T-cell (primary cell): ENCODE measurements at places on chromosomes 3 and 15.

GRCh38 chr15:31551323-31551722, 224.7 kb downstream of the KLF13 start:
- no peak for DNase-seq

DNA sequence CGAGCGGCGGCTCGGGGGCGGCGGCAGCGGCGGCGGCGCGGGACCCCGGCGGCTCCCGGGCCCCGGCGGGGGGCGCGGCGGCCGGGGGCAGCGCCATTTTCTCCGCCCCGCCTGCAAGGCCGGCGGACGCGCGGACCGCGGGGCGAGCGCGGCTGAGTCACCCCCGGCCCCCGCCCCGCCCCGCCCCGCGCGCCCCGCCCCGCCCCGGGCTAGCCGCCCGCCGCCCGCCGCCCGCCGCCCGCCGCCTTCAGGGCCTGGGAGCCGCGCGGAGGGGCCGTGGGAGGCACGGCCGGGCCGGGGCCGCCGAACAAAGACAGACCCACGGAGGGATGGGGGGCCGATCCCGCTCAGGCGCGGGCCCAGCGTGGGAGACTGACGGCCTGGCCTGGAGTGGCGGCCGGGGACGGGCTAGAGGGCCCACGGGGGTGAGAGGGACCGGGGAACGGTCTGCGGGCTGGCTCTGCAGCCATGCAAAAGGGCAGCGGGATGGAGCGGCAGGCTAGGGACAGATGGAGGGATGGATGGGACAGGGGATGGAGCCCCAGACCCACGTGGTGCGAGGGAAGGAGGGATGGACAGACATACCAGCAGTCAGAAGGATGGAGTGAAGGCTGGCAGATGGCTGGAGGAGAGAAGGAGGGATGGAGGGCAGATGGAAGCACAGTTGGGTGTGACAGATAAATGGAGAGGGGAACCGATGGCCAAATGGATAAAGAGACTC, at the start of gene EIF4E3:
Gene EIF4E3, minus strand, starts transcription at position 132 of the 721 bp plus-strand sequence. Its CDS starts 35 bp downstream, at position 97.
- no peak for DNase-seq

GRCh38 chr15:34358367-34358766, 8.6 kb downstream of the LPCAT4 start:
- DNase-seq = no peak

GRCh38 chr3:160136421-160136820, 88.8 kb upstream of the C3orf80 start:
- DNase-seq = no peak

GRCh38 chr3:122986693-122987179, 40.8 kb downstream of the SEMA5B start:
- DNase-seq = no peak

- peak; percentile 67 for DNase-seq
Observed at GRCh38 chr3:141441381-141442364, 45.2 kb upstream of the RASA2 start.

GRCh38 chr3:42681361-42682038, 3.8 kb upstream of the KLHL40 start:
- no peak for DNase-seq

- no peak for DNase-seq
Observed at GRCh38 chr3:173584093-173584837, 186.7 kb downstream of the NLGN1 start.

GRCh38 chr3:189898559-189899153, 222.0 kb downstream of the P3H2 start:
- no peak for DNase-seq

DNA sequence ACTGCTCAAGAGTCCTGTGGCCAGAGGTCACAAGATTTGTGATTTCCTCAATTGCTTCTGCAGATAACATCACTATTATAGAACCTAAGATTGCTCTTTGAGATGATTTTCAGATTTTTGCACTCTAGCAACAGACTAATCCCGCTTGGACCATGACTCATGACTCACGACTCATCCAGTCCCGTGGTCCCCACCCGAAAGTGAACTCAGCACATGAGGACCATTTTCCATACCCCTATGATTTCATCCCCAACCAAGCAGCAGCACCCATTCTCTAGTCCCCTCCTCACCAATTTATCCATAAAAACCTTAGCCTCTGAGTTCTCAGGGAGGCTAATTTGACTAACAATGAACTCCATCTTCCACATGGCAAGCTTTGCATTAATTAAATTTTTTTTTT, 106.3 kb upstream of the ALCAM start:
- no peak for DNase-seq

- no peak for DNase-seq
Observed at GRCh38 chr3:154304116-154304786, 20.0 kb downstream of the DHX36 start.

DNA sequence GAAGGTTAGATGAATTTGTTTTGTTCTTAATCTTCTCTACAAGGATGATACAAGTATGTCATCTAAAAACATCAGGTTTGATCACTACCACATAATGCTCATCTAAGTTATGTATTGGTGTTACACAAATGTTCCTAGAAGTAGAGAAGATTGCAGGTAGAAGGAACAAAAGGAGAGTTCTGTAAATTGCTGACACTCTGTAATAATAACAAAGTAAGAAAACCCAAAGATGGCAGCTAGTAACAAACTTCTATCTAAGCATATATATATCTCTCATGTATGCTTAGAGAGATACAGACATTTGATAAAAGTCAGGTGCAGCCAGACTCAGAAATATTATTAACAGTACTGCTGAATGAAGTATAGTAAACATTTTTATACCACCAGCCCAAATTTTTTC, 20.2 kb upstream of the CFAP44 start:
- no peak for DNase-seq

DNA sequence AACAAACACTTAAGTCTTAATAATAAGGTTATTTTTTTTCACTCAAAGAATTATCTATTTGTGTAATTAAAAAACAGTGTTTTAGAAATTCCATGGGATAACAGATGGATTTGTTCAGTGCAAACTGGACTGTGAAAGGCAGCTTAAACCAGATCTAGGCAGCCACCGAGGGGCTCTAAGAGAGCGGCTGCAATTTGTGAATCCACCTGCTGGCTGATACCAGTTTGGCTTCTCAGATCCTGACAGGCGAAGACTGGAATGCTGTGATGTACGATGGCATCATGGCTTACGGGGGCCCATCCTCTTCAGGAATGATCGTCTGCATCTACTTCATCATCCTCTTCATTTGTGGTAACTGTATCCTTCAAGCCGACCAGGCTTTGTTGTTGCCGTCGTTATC, 119.6 kb downstream of the CHDH start:
- no peak for DNase-seq

GRCh38 chr3:31772758-31773473, 208.1 kb downstream of the OSBPL10 start:
- DNase-seq = no peak

- no peak for DNase-seq
Observed at GRCh38 chr15:41813426-41813825, 14.5 kb upstream of the JMJD7 start.

- no peak for DNase-seq
Observed at GRCh38 chr3:14470461-14470860, 68.1 kb downstream of the SLC6A6 start.

DNA sequence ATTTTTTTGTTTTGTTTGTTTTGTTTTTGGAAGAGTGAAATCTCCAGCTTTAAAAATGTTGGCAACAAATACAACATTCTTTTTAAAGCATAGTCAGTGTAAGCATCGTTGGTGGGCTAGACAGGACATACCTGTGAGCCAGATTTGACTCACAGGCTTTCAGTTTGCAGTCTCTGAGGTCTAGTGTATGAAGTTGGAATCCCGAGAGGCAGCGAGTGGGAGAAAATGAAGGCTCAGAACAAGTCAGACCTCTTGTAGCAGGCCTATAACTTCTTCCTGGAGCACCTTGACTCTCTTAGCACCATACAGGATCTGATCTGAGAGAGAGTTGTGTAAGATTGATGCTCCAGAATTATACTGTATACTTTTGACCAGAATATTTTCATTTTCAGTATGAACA, 60.2 kb downstream of the CNTN4 start:
- DNase-seq = no peak

GRCh38 chr15:69293741-69294615, 4.7 kb upstream of the PAQR5 start:
- no peak for DNase-seq

DNA sequence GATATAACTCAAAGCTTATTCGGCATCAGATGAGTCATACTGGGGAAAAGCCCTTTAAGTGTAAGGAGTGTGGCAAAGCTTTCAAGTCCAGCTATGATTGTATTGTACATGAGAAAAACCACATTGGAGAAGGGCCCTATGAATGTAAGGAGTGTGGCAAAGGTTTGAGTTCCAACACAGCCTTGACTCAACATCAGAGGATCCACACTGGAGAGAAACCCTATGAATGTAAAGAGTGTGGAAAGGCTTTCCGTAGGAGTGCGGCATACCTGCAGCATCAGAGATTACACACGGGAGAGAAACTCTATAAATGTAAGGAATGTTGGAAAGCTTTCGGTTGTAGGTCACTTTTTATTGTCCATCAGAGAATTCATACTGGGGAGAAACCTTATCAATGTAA, 7.5 kb downstream of the ZNF621 start:
- DNase-seq = no peak

DNA sequence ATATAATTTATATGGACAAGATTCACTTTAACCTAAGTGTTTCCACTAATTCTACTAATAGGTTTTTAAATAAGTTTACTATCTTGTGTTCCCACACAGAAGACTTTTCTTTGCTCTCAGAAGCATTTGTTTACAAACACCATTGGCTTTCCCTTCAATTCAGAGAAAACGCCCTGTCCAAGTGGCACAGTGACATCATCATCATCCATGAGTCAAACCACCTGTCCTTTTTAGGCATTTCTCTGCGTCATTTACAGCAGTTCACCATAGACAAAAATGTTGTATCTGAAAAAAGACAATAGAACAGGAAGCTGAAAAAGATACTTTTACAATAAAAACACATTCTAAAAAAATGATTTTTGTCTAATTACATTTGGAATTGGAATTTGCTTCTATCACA, 9.3 kb upstream of the BCL2L10 start:
- DNase-seq = no peak

DNA sequence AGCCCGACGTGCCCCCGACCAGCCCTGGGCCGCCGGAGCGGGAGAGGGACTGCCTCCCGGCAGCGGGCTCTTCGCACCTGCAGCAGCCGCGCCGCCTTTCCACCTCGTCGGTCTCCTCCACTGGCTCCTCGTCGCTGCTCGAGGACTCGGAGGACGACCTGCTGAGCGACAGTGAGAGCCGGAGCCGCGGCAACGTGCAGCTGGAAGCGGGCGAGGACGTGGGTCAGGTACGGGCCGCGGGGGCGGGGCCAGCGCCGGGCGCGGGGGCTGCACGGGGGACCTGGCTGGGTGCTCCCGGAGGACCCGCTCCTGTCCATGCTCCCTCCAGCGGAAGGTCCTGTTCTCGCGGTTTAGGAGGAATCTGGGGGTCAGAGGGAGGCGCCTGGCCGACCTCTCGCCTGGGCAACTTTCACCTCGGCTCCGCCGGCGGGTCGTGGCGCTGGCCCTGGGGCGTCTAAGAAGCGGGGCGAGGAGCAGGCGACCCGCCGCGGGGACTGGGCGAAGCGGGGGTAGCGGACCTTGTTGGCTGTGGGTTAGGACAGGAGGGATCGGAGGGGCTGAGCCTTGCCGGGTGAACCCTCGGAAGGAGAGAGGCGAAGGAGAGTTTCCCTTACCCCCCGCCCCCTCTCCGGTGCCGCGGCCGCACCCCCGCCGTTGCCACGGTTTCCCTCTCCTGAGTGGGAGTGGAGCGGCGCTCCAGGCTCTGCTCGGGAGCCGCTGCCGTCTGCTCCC, 682 bp downstream of the ITPKA start:
- no peak for DNase-seq

DNA sequence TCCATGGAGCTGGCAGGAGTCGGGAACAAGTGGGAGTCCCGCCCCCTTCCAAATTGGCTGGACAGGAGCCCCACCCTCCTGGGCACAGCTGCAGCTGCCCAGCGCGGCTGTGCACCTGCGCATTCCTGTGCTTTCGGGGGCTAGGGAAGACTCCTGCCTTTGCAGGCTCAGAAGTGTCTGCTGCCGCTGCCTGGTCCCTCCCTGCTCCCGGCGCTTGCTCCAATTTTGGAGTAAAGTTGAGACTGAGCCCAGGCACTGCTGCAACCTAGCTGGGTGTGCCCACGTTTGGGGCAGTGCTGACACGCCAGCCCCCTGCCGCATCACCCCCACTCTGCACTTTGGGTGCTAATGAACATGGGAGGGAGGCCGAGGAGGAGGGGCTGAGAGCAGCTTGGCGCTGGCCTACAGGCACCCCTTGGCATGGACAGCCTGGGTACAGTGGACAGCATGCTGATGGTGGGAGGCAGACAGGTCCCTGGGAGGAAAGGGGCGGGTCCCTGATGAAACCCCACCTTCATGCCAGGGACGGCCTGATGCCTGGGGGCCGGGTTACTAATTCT, 399.2 kb upstream of the CNTN4 start:
- no peak for DNase-seq

- peak; percentile 46 for DNase-seq
Observed at GRCh38 chr3:43013743-43014155, 34.6 kb downstream of the GASK1A start.

DNA sequence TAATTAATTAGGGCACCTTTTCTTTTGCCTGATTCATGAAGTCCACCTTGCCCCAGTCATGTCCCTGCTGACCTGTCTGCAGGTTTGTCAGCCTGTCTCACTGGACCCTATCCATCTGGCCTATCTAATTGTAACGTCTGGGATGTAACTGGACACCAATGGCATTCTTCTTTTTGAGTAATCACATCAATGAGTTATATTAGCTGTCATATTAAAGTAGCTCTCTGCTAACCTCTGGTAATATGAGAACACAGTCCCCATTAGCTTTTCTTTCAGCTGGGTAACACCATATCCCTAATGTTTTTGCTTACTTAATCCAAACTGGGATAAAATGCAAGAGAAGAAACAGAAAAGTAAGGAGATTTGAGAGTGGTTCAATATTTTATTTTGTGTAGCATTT, 166.2 kb upstream of the VEPH1 start:
- no peak for DNase-seq

- no peak for DNase-seq
Observed at GRCh38 chr3:55315396-55315795, 171.7 kb downstream of the WNT5A start.

DNA sequence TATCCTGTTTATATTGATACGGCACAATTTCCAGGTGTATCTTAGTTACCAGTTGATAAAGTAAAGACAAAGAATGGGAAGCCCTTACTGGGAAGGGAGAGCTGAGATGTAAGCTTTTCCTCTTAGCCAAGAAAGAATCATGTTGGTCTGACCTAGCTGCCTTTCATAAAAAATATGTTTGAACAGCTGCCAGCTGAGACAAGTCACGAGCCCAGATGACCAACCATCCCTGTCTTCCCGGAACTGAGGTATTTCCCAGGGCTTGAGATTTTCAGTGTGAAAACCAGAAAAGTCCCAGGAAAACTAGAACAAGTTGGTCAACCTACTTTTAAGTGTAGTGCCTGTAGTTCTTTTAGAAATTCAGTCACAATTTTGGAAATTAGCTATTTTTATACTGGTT, 3.6 kb upstream of the MYH15 start:
- no peak for DNase-seq
